ENCODE measurements at places on chromosomes 1 and 21.

- DNase-seq, result no peak
Observed at GRCh38 chr1:185144233-185144632, 12.5 kb downstream of the TRMT1L start.

GRCh38 chr1:81380436-81380835 is 420.3 kb upstream of the ADGRL2 start:
- no peak for DNase-seq

- no peak for DNase-seq
Observed at GRCh38 chr1:23673086-23673813, 18.4 kb upstream of the RPL11 start.

DNA sequence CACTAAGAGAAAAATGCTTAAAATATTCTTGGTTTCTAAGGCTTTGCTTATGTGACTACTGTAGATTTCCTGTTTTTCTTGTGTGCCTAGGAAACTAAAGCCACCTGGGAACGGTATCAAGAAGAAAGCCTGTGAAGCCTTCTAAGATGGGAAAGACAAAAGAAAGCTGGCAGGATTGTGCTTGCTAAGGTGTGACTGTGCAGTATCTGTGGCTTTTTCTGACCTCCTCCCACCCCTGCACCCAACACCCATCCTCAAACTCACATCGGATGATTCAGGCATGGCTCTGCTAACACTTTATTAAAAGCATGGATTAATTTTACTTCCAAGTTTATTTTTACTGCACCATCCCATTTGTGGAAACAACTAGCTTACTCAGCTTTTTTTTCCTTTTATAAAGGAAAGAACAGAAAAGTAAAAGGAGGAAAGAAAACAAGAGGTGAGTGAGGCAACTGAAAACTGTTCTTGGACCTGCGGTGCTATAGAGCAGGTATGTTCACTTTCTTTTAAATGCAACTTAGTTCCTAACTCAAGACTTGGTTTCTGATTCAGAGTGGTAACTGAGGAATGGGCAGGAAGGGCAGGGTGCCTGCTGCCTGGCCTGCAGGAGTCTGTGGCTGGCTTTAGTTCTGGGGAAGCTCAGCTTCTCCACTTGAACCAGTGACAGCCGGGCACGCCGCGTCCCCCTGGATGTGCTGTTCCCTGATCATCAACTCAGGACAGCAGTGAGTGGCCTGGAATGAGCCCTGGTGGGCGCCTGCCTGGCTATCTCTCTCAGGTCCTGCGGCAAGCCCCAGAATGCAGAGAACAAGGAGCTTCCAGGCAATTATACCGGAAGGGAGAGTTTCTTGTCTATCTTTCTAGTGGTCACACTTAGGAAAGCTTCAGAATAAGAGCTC is at the start of gene GBP6:
TSS of gene GBP6 (plus strand) at position 422 of the 899 bp plus-strand sequence. CDS start 4,493 bp downstream, outside the sequence.
- no peak for DNase-seq

GRCh38 chr21:42785666-42786427 is 93.5 kb downstream of the WDR4 start:
- no peak for DNase-seq

DNA sequence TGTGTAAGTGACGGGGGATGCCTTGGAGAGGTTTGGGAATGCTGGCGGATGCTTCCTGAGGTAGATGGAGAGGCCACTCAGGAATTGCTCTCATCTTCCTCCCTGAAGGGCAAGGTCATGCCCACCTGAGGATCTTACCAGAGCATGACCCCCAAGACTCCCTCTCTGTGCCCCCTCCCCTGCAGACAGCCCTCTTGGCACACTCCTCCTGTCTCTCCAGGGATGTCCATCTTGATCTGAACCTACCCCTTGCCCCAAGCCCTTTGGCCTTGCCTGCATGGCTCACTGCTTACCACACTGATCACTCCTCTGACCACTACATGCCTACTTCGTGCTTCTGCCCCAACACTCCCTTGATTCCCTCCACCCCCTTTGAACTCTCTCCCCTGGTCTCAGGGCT is 17.9 kb upstream of the MPL start:
- no peak for DNase-seq

DNA sequence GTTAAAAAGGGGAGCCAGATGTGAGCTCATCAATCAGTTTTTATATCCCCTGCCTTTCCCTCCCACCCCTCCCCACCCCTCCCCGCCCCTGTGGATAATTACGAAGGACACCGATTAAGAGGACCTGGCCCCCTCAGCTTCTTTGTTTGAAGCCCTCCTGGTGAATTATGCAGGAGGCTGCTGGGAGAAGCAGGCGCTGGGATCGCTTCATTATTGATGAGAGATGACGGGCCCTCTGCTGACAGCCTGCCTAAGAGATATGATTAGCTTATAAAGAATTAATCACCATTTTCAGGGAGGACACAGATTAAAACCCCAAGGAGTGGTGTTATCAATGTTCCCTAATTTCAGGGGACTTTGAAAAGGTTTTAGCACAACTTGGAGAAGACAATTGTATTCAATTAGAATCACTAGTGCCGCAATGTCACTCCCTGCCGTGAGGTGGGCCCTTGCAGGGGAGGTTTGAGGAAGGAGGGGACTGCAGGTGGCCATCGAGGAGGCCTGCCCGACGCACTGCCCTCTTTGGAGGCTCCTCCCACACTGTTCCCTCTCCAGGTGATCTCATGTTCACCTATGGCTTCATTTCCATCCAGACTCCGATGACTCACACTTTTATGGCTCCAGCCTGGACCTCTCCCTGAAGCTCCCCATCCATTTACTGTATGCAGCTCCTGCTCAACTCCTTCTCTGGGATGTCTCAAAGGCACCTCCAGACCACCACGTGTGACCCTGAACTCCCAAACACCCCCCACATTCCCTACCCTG is 67.0 kb upstream of the KLHDC7A start:
- no peak for DNase-seq

- DNase-seq, result no peak
Observed at GRCh38 chr1:116078699-116079223, 32.4 kb upstream of the MAB21L3 start.

DNA sequence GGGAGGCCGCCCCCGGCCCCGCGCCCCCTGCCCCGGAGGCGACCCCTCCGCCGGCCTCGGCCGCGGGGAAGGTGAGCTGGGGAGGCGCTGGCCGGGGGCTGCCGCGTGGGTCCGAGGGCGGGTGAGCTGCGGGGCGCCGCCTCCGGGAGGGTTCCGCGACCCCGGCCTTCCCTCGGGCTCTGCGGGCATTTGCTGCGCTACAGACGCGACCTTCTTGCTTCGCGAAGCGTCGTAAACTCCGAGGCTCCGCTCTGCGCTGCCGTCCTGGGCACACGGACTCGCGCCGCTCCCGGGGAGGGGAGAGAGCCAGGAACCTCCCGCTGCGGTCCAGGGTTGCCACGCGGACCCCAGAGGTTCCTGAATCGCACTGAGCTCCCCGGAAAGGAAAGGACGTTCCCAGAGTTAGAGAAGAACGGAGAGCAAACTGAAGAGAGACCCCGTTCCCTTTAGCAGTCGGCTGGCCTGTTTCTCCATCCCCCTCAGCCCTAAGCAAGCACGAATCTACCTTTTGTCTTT is 345 bp downstream of the SLX9 start:
- no peak for DNase-seq

DNA sequence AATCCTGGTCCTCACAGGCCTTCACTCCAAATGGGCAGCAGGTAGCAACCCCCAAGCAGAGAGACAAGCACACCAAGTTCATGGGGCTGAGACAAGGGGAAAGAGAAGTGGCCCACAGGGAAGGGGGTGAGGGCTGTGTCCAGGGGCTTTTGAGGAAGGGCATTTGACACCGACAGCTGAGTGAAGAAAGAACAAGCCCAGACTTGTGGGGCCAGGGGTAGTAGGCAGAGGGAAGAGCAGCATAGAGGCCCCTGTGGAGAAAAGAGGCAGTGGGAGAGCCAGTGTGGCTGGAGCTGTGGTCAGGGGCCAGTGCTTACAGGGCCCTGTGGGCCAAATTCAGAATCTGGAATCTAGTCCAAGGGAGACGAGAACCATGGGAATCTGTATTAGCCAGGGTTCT is 85.4 kb downstream of the IGSF21 start:
- no peak for DNase-seq

DNA sequence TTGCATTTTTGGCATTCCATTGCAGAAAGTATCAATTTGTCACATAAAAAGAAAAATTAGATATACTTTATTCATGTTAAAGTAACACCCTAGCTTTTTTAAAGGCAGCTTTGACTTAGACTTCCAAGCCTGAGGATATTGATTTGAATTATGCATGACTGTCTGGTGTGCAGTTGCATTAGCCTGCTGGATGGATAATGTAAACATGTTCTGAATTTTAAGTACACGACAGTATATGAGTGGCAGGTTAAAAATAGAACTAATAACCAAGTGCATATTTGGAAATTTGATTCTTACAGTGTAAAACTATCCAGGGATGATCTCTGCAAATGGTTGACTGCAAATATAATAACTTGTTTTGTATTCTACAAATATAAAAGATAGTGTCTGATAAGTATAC is 124.0 kb downstream of the SYT14 start:
- DNase-seq, result no peak
